Dorsolateral prefrontal cortex (tissue), 122 donors: ENCODE measurements at places on chromosomes 2 and 18.

DNA sequence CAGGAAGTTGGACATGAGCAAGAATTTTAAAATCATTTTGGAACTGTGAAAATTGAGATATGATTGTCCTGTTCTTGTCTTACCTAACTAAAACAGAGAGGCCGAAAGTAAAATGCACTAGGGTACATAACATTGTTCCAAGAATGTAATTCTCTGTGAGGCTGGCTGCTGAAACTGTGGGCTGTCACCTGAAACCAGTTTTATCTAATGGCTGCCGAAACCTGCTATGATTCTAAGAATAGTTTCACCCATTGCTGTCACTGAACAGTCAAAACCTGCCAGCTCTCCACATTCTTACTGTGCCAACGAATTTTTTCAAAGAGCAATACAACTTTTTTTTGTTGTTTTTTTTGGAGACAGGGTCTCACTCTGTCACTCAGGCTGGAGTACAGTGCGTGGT is 119.3 kb upstream of the ZSWIM2 start:
- no peak for DNase-seq

DNA sequence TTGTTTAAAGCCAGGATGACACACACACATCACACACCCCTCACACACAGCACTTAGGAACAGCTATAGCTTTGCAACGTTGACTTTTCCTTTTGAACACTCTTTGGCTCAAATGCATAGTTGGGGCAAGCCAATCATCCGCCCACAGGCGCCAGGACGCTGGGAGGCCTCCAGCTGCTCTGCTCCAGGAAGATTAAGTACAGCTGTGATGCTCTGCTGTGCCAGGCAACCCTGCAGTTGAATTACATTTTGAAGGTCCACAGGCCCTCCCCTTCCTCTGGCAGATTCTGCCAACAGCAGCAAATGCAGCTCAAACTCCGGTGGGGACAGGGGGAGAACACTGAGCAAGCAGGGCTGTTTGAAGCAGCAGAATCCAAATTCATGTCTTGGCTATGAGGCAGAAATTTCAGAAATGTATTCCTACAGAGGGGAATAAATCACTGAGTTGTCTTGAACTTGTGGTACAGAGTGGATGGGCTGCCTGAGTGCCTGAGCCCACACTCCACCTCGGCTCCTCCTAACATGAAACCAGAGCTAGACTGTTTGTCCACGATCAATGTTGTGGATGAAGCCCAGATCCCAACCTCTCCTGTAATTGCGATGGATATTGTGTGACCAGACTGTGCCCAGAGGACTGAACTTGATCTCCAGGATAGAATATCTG is 86.5 kb upstream of the PPP1CB start:
- peak; percentile 33 for DNase-seq

- DNase-seq = no peak
These were observed 33.0 kb downstream of the UPP2 start for GRCh38 chr2:158134655-158135054.

DNA sequence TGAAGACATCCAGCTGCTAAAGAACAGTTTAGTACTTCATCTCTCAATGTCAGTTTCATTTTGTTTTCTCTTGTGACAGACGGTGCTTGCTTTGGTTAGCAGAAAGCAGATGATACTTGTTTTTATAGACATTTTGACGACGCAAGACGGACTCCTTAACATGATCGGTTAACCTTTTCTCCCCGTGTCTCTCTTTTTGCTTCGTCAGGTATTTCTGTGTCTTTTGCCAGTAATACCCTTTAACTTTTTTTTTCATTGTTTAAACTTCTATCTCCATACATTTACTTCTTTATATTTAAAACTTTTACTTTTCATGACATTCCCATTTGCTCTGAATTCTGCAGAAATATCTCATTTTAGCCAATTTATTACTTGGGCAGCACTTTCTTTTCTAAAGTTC is 57.9 kb downstream of the THSD7B start:
- DNase-seq = no peak

DNA sequence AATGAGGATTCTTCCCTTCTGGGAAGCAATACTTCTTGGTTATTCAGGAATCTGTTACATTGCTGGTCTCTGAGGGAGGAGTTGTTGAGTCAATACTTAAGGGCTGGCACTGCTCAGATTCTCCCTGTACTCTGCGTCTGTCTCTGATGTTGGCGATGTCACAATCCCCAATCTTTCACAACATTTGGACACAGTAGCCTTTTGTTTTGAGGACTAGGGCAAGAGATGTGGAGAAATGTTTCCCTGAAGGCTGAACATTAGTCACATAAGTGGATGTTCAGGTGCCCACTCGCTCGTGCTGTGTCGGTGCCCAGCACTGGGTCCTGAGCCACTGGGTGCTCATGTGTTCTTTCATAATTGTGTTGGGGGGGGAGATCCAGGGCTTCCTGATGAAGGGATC is 55.0 kb downstream of the MAPK4 start:
- DNase-seq = no peak

DNA sequence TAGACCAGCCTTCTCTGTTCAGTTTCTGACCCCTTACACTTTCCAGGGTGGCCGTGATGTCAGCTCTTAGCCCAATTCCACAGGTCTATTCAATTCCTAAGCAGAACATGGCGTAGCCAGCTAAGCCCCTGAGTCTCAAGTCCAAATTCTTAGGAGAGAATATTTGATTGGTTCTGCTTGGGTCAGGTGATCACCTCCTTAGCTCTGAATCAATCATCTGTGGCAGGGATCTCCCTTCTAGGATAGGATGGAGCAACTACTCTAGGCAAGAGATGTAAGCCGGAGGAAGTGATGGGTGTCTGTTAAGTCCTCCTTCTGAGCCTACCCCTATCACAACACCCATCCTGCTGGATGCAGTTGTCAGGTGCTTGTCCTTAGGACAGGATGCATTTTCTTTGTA is 11.1 kb downstream of the UCN start:
- no peak for DNase-seq

DNA sequence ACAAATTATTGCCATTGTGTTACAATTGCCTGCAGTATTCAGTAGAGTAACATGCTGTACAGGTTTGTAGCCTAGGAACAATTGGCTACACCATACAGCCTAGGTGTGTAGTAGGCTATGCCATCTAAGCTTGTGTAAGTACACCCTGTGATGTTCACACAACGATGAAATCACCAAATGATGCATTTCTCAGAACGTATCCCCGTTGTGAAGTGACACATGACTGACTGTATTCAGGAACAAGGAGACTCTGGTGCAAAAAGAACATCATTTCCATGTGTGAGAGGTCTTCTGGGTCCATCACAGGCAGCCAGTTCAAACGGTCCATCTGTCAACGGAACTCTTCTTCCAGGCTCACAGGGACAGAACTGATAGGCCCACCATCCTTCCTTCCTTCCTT is 263.7 kb downstream of the ANAPC1 start:
- no peak for DNase-seq

GRCh38 chr2:3617198-3617890 is 22.4 kb downstream of the COLEC11 start:
- no peak for DNase-seq

DNA sequence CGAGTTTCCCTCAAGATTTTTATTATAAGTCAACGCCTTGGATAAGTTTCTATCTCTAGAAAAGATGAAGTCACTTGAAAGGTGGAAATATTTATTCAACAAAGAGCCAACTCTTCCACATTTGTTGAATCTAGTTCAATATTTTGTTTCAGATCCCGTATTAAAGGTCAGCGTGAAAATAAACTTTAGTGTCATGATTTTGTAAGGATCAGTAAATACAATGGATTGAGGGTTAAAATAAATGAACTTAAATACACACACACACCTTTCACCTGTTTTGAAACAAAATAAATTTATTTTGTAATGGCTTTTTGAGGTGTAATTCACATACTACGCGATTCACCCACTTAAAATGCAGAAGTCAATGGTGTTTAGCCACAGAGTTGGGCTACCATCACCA is 16.0 kb upstream of the NPPC start:
- no peak for DNase-seq

DNA sequence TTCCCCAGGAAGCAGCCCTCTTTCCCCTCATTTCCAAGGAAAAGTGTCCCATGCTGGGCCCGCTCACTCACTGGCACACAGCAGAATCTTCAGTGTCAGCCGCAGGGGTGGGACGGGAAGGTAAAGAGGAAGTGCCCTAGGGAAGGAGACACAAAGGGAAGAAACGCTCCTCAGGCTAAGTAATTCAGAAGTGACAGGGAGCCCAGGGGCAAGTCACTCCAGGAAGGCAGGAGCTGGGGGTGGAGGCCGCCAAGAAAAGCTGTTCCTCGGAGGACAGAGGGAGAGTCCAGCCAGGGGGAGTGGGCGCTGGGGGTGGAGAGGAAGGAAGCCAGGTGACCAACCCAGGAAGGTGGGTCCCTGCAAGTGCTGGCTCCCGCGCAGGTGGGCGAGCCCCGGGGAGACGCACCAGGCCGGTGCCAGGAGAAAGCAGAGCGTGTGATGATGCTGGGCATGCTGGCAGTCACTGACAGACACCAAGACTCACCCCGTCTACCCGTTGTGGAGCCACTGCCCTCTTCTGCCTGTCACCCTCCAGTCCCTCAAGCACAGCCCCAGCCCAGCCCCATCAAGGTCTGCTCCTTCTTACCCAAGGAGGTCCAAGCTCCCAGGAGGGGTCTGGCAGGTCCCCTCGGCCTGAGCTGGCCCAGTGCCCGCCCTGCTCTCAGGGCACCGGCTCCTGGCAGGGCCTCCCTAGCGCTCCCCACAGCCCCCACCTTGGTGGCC is 21.7 kb downstream of the HDAC4 start:
- no peak for DNase-seq

- DNase-seq = no peak
These were observed 322.1 kb upstream of the THUMPD2 start for GRCh38 chr2:40101131-40101575.

DNA sequence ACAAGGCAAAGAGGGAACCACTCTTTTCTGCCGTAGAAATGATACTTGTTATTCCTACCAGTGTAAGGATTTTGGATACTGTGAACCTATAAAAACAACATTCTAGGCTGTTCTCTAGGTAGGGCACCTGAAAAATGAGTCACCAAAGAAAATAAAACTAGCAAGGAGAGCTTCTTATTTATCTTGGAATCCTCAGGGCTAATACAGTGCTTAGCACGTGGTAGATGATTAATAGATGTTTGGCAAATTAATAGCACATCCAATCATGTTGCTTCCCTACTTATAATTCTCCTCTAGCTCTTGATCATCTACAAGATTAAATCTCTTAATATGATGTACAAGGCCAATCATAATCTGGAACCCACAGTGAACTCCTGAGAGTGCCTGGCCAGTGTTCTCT is 73.1 kb downstream of the AAK1 start:
- no peak for DNase-seq

GRCh38 chr2:110716959-110717645 is 15.3 kb upstream of the ACOXL start:
- no peak for DNase-seq

- DNase-seq = no peak
These were observed 126.6 kb downstream of the TMEM131 start for GRCh38 chr2:97868986-97869721.

DNA sequence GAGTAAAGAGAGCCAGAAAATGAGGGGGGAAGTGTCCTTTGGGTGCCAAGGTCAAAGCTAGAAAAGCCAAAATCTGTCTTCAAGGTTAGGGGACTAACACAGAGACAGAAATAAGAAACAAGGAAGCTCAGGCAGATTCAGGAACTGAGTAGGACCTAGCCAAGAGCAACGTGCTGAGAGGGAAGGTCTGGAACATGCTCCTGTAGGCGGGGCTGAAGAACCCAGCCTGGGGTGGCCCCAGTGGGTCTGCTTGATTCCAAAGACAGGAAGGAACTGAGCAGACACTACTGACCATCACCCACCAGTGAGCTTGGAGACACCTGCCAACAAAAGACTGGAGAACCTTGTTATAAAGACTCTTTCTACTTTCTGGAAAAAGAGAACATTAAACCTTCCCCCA is 105.1 kb downstream of the SP3 start:
- no peak for DNase-seq

- DNase-seq = no peak
These were observed 61.2 kb downstream of the FAM171B start for GRCh38 chr2:186755066-186755465.

DNA sequence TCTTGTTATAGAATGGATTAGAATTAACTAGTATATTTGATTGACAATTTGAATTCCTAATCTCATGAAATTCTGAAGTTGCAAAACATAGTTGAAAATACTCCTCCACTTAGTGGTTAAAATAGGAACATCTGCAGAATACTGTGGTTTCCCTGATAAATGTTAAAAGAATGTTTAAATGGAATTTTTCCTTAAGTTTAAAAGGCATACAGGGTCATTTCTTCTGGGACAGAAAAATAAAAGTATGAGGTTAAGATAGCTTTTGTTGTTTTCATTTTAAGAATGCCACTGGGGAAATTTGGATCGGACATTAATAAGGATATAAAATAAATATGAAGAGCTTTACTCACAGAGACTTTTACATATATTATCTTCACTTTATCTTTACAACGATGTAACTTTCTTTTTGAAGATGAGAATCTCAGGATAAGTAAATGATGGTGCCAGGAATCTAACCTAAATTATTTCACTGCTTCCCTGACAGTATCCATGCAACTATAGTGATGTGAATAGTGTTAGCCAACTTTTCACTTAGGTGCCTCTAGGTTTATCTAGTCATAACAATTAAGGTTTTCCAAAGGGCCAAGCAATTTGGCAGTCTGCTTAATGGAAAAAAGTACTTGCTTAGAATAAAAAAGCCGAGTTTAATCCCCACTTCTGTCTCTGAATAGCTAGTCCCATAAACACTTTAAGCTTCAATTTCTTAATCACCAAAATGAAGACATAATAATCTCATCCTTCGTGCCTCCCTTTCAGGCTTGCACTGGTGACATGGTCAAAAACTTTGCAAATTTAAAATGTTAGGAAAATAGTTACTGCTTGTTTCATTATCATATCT is 151.8 kb upstream of the STK17B start:
- no peak for DNase-seq

DNA sequence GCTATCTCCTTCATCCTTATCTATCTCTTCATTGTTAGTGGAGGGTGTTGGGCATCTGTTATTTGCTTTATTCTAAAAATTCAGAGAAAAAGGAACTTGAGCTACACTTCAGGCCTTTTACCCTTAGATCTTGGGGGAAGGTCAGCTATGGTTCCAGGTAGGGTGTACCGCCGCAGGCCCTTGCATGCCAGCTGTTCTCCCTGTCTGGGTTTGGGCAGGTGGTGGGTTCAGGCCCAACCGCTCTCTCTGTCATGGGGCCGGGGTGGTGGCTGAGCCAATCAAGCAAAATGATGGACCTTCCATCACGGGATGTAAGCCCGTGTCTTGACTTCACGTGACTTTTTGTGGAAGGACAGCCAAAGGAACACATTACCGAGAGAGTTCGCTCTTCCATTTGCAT is 231.1 kb downstream of the LDLRAD4 start:
- no peak for DNase-seq

DNA sequence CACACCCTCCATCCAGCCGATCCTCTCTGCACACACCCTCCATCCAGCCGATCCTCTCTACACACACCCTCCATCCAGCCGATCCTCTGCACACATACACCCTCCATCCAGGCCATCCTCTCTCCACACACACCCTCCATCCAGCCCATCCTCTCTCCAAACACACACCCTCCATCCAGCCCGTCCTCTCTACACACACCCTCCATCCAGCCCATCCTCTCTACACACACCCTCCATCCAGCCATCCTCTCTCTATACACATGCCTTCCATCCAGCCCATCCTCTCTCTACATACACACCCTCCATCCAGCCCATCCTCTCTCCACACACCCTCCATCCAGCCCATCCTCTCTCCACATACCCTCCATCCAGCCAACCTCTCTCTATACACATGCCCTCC is 83.1 kb downstream of the EIPR1 start:
- DNase-seq = no peak
